ENCODE measurements at places on chromosomes 16 and 17.

- no peak for DNase-seq
Observed at GRCh38 chr16:72022127-72022526, 13.6 kb downstream of the DHODH start.

DNA sequence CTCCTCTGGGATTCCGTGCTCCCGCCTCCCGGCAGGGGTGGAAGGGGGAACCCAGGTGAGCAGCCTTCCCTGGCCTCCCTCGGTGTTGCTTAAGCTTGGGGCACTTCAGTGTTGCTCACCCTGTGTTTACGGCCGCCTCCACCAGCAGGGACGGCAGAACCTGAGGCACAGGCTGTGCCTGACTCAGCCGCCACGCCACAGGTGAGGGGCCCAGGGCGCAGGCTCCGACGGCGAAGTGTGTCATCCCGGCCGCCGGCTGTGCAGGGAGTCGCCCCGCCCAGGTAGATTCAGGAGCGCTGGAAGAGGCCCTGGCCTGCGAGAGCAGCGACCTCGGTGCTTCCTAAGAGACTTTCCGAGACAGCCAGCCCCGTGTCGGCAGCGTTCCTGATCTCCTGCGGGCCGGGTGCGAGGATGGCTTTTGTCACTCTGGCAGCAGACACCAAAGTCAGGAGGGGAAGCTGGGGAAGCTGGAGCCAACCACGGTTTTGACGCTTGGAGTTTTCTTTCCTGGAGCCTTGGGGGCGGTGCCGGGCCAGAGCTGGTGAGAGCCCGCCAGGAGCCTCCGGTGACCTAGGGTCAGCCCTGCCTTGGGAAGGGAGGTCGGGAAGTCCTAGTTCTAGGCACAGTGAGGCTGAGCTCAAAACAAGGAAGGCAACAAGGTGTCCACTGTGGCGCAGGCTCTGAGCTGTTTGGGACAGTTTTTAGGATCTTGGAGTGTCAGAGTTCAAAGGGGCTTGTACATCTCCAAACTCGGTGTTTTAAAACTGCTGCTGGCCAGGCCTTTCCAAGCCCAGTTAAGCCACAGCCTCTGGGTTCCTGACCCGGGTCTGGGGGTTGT, 2.1 kb downstream of the GSE1 start:
- DNase-seq, result peak; percentile 44

DNA sequence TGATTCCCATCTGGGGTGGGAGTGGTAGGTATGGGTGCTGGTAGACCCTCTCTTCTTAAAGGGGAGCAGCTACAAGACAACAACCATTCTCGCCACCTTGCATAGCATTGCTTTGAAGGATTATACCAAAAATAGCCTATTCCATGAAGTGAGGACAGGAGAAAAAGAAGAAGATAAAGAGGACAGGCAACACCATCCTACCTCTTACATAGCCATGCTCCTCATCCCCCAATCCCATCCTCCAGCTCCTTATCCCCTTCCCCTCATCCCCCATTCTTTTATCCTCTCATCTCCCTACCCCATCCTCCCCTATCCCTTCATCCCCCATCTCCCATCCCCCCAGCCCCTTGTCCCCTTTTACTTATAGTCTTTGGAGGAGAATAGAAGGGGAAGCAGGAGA, 29.1 kb downstream of the CCDC182 start:
- no peak for DNase-seq

GRCh38 chr17:6187836-6188235, 117.7 kb downstream of the WSCD1 start:
- no peak for DNase-seq

DNA sequence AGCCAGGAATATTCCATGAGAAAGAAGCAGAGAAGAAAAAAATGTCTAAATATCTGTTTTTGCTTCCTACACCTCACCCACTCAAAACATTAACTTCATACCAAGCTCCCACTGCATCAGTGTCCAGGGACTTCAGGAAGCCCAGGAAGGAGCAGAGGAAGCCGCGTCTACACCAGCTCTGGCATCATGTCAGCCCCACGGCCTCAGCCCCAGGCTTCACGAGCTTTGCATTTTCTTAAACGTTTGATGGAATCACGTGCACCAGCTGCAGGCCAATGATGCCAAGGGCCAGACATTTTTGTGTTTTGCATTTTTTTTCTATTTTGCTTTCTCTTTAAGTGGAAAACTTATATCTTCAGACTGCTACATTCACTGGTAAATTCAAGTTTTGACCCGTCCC, 48.6 kb downstream of the CDRT4 start:
- no peak for DNase-seq

DNA sequence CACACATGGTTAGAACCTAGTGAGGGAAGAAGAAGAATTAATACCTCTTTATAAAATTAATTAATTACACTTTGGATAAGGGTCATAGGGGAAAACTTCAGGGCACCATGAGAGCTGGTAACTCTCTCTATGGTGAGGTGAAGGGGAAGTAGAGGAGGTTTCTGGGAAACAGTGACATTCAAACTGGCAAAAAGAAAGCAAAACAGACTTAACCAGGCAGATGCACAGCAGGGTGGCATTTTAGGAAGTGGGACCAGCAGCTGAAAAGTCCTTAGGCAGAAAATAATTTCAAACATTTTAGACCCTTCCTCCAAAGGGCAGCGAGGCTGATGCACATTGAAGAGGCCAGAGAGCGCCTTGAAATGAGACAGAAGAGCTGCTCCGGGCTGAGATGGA, 157.8 kb downstream of the CDH13 start:
- DNase-seq, result no peak

DNA sequence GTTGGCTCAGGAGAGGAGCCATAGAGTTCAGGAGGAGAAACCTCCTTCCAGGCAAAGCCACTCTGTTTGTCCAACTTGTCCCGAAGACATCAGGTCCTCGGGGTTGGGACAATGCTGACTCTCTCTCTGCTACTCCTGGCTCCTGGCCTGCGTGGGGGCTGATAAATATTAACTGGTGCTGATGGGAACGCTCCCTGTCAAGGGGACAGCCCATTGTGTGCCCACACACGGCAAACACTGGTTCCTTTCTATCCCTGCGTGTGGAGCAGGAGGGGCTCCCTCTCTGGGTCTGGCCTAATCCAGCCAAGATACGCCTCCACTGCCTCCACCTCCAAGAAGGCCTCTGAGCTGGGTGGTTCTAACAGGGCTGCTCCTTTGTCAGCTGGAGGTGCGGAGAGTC, 4.4 kb downstream of the KIF19 start:
- no peak for DNase-seq

Measured in stimulated activated CD8-positive, alpha-beta memory T cell treated with anti-CD3 and anti-CD28 coated beads, Interleukin-4, amount 100 ng/mL, for 1 hour (primary cell).